ENCODE measurements at places on chromosomes 7 and 10.

DNA sequence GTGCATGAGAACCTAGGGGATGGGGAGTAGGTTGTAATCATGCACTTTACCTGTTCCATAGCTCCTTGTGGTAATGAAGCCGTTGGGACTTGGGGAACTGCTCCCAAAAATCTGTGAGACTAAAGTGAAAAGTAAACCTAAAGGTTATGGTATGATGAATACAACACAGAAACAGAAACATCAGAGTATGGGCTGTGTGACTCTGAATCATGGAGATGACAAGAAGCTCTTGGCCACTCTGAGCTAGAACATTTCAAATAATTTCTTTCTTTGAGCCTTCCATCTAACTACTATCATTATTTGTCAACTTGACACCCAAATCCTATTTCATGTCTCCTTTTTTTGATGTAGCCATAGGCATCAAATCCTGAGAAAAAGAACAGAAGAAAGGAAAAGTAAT, 2.9 kb downstream of the CLEC5A start:
- DNase-seq = no peak

GRCh38 chr7:47007471-47007870, 574.4 kb downstream of the TNS3 start:
- DNase-seq = no peak

GRCh38 chr7:1496531-1497292, 7.5 kb downstream of the INTS1 start:
- no peak for DNase-seq

DNA sequence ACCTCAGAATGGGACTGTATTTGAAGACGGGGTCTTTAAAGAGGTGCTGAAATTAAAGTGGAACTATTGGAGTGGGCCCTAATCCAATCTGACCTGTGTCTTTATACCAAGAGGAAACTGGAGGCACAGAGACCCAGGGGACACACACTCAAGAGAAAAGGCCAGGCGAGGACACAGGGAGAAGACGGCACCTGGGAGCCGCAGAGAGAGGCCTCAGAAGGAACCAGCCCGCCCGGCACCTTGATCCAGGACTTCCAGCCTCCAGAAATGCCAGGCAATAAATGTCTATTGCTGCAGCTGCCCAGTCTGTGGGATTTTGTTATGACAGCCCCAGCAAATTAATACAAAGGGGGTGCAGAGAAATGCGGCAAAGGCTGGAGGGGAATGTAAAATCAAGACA, 10.5 kb downstream of the CARD11 start:
- no peak for DNase-seq

DNA sequence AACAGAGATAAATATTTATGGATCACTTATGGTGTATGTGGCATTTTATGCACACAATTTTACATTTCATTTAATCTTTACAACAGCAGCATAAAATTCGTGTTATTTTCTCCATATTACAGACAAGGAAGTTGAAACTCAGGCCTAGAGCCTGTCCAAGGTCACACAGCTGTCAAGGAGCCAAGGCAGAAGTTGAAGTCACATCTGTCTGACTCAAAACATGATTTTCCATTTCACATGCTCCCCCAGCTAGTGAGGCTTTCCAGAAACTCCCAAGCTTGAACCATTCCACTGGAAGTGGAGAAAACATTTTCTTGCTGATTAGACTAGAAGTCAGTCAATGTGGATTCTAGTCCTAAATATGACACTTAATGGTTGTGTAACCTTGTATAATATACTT, 110.5 kb downstream of the HECTD2 start:
- DNase-seq = no peak

DNA sequence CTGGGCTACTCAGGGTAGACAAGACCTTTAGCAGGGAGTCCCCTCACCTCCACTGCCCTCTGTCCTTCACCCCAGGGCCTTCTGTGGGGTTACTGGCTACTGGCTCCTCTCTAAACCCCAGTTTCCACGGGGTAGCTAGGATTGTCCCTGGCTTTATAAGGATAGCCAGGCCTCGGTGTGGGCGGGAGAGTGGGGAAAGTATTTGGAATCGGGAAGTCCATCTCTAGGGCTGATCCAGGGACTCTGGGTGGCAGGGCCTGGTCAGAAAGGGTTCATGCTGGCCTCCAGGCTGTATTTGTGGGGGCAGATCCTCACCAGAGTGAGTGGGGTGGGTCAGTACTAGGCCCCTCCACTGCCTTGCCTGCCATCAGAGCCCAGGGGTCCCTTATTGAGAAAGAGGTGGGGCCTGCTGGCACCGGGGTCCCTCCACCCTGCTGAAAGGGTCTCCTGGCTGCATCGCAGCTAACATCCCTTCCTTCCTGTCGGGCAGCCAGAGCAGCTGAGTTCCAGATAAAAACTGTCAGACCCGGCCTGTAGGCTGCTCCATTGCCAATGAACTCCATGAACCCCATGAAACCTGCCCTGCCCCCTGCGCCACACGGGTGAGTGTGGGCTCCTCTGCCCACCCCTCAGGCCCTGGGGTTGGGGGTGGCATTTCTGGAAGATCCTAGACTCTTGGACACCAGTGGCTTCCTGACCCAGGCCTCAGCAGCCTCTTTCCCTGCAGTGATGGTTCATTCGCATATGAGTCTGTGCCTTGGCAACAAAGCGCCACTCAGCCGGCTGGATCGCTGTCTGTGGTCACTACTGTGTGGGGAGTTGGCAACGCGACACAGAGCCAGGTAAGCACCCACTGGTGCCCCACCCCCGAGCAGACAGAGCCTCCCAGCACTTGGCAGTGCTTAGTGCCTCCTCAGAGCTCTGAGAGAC, 7.3 kb downstream of the ZMIZ2 start:
- DNase-seq = no peak

- DNase-seq = no peak
Measured at GRCh38 chr10:30694518-30695228, 65.1 kb upstream of the LYZL2 start.

DNA sequence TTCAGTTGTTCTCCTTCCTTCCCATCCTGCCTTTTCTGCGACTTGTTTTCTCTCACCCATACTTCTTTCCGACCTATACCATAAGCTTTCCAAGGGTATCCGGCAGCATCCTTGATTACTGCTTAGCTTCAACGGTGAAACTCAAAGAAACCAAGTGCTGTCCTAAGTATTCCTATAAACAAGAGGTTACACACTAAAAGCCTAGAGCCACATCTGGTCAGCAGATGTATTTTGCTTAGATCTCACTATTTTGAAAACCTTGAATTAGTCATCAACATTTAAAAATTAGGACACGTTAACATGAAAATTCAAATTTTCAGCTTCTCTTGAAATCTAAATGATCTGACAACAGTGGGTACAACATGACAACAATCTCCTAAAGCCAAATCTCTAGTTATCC, 20.0 kb downstream of the ARHGAP21 start:
- DNase-seq = no peak

DNA sequence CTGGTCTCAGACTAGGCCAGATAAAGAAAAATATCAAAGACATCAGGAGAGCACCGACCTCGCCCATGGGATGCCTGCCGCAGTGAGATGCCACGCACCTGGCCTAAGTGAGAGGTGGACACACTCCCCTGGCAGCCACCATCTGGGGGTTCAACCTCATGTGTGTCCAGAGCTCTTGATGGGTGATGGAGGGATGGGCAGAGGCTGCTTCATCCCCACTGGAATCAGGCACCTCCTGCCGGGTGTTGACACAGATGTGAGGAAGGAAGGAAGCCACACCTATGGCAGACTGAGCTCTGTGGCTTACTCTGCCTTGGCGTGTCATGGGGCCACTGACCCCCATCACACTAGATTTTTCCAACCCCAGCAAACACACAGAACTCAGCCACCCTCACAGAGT, 11.4 kb downstream of the ZNF488 start:
- DNase-seq = no peak

DNA sequence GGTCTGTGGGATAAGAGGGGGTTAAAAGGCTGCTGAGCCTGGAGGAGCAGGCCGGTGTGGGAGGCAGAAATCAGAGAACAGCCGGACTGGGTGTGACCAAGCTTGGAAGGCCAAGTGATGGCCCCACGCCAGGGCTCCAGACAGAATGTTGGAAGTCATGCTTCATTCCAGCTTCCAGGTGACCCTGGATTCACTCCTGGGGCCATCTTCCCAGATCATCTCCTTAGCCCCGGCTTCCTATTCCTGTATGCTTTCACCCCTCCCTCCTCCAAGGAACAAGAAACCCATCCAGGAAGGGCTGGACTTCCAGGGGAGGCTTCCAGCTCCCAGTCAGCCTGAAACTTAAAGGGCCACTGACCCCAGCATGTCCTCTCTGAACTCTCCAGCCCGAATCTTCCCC, 1.0 kb downstream of the INMT start:
- DNase-seq = no peak

- no peak for DNase-seq
Measured at GRCh38 chr10:123769647-123770046, 103.5 kb downstream of the GPR26 start.

GRCh38 chr10:47165711-47166404, 134.1 kb upstream of the GDF10 start:
- peak; percentile 61 for DNase-seq

- no peak for DNase-seq
Measured at GRCh38 chr10:1228467-1228975, 172.3 kb downstream of the WDR37 start.

- DNase-seq = peak; percentile 83
Measured at GRCh38 chr7:140673063-140673773, 473 bp downstream of the ADCK2 start.

DNA sequence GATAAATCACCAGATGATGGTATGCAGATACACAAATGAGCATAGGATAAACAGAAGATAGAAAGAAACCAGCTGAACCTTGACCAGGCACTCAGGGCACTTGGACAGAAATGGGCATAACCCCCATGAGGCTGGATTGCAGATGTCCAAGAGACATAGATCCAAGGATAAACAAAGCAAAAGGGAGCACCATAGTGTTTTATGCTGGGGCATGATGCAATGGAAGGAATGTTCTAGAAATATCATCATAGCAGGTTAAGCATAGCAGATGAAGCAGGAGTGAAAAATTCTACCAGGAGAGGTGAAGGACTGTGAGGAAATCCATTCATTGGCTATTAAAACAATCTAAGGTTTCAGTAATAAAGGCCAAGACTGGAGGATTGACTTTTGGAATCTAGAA, 70.5 kb upstream of the TES start:
- DNase-seq = no peak

- no peak for DNase-seq
Measured at GRCh38 chr10:517872-518475, 171.5 kb downstream of the DIP2C start.

DNA sequence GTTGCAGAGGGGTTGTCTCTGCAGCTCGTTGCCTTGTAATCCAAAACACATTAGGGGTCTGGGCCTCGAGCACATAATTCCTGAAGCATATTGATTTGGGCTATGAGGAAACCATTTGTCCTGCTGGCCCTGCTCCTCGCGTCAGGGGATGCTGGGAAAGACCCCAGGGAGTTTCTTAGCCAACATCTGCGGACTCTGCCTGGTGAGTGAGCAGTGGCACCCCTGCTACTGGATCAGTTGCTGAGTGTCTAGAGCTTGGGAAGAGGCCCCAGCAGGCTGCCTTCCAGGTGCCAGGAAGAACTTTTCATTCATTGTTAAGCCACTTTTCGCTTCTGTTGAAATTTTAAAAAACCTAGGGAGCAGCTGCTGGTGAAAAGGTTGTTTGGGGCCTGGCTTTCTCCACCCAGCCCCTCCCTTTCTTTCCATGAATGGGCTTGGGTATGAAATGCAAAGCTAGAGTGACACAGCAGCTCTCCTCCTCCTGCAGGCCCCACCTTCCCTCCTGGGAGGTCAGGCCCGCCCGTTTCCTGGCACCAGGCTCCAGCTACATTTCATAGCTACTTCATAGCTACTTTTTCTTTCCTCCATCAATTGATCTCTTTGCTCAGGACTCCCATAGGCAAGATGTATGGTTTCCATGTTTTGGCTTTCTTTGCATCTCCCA, 26.8 kb downstream of the TACR2 start:
- DNase-seq = no peak

DNA sequence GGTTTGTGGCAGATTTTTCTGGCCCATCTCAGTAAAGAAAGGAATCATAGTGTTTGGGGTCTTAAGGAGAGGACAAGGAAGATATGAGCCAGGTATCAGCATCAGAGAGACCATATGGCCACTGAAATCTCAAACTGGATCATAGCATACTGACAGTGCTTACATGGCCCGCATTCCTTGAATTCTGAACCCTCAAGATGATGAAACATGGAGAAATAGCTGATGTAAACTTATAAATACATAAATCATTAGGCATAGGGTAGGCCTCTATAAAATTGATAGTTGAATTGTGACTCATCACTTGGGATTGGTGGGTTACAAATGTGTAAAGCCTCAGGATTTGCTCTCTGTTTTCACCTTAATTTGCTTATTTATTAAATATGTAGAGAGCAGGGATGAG, 688.5 kb downstream of the CNTNAP2 start:
- DNase-seq = no peak

DNA sequence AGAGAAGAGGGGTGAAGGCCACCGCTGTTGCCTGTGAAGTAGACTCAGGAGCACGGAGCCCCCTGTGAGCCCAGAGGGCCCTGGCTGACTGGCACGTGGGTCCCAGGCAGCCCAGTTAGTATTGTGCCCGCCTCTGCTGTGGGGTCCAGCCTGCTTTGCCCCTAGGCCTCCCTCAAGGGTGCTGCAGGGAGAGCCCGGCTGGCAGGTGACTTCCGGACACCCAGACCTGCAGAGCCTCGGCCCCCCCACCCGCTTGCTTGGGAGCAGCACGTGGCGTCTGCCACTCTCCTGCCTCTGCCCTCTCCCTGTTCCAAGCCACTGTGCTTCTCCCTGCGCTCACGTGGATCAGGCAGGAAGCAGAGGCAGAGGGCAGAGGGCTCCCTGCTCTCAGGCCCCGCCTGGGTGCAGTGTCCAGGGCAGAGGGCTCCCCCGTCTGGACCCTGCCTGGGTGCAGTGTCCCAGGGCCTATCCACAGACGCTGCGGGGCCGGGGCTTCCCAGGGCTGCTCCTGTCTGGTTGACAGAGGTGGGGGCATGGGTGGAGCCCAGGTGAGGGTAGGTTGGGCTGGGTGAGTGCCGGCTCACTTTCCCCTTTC, 88.4 kb downstream of the DNAJB6 start:
- no peak for DNase-seq

GRCh38 chr7:157457355-157458253, 120.8 kb downstream of the DNAJB6 start:
- DNase-seq = no peak

DNA sequence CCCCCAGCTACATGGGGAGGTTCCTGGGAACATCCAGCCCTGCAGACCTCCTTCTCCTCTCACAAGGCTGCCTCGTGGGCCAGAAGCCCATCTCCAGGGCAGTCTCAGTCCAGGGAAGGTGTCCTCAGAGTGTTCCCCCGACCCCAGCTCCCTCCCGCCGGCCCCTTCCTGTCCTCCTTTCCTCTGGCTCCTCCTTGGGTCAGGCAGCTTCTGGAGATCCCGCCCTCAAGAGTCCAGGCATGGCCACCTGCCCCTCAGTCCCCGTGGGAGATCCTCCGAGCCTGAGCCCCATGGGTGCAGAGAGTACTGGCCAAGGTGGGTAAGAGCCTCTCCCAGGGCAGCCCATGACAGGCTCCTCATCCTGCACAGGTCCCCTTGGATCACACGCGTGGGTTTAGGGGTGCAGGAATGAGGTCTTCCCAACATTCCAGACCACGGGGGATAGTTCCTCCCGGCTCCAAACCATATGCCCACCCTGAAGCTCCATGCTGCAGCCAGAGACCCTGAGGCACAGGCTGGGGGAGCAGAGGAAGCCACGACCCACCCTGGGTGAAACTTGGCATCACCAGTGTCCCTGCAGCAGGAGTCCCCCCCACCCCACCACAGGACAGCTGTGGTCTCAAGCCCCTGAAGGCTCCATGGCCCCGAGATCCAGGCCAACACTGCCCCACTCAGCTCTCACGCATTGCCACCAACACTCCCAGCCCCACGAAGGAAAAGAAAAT, 65.5 kb downstream of the OAT start:
- no peak for DNase-seq
